Stimulated activated CD4-positive, alpha-beta T cell treated with anti-CD3 and anti-CD28 coated beads, TNF-alpha, amount 100 ng/mL, for 48 hours (primary cell): ENCODE measurements at places on chromosomes 1 and 21.

GRCh38 chr1:10283318-10283984, 73.1 kb downstream of the KIF1B start:
- peak; percentile 38 for DNase-seq

DNA sequence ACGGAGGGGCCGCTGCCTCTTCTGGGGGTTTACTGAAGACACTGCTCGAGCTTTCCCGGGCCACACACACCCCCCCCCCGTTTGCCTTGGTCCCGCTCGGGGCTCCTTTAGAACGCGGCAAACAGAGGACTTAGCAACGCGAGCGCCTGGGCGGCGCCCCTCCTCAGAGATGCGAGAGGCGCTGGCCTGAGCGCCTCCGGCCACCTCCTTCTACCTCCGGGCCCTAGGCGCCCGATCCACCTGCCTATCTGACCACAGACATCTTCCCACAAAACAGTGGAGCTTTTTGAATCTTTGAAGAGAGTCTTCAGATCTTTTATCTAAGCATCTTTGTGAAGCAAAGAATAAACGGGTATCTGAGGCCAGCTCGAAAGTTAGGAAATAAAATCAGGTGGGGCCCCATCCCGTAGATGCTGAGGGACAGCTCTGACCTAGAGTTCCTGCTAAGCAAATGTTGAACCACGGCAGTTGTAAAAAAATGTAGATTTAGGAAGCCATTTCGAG, 436 bp upstream of the TTLL7 start:
- no peak for DNase-seq

- DNase-seq: no peak
Observed at GRCh38 chr1:206087091-206087490, 30.1 kb downstream of the AVPR1B start.

DNA sequence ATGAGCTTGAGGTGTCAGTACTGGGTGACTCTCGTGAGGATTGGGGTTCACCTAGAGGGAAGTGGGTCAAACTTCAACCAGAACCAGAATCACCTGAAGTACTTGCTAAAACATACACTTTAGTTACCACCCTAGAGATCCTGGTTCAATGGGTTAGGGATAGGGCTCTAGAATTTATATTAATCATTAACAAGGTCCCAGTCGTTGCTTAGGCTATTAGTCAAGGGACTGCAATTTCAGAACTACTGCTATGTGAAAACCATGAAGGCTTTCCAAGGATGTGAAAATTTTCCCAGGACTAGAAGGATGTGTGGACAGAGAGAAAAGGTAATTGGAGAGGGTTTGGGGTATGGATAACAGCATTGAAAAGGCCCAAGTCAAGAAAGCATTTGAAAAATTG, 162.6 kb downstream of the GRIK1 start:
- DNase-seq: no peak

DNA sequence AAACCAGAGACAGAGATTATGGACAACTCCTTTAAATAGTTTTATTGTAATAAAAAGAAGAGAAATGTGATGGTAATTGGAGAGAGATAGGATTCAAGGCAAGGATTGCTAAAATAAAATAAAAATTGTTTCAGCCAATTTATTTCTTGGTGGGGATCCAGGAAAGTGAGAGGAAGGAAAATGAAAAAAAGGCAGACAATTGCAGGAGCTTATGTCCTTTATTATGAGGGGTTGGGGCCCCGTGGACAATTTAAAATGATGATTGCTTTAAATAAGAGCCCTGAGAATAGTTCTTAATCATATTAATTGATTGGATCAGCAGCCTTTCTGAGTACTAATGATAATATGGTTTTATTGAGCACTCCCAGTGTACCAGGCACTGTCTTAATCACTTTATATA, 40.2 kb downstream of the RGS2 start:
- no peak for DNase-seq

DNA sequence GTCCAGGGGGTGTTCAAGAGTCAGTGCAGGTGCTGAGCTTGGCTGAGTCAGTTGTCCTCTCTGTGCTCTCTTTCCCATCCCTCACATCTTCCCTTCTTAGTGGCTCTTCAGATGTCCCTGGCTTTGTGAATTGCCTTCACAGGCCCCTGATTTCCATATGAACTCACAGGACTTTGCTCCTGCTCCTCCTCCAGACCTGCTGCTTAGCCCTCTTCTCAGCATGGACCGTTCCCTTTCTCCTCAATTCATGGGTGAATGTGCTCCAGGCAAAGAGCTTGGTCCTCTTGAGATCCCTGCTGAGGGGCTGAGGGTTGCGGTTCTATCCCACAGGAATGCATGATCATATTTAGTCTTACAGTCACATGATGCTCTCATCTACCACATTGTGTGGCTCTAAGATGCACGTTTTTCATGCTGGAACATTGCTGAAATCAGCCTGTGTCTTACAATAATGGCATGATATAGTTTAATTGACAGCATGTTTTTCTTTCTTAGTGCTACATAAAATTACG, 30.5 kb downstream of the CACNA1E start:
- DNase-seq: no peak
